ENCODE measurements at places on chromosomes 12 and 14.

- DNase-seq = no peak
These were observed 144.2 kb upstream of the FRMD6 start for GRCh38 chr14:51507511-51507905.

- no peak for DNase-seq
These were observed 63.7 kb upstream of the ZFP36L1 start for GRCh38 chr14:68856572-68856971.

GRCh38 chr14:56874375-56874774 is 64.1 kb upstream of the OTX2 start:
- no peak for DNase-seq

- no peak for DNase-seq
These were observed 473.8 kb downstream of the RAD51B start for GRCh38 chr14:68293404-68293803.

DNA sequence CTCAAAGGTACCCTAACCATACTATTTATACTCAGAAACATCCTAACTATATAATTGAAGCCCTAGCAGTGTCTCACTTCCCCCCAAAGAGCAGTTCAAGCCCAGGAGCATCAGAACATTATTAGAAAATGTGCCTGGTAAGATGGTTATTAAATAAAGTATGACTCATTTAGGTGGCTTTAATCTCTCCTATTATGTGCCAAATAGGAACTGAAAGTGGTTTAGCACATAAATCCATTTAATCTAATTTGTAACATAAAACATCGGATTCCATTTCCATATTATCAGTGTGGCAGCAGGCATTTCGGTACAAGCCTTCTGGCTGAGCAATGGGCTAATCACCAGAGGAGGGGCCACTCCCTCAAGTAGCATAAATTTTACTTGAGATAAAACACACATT is 395.2 kb upstream of the TMTC1 start:
- no peak for DNase-seq

GRCh38 chr14:73977896-73978295 is 27.8 kb downstream of the COQ6 start:
- DNase-seq = no peak

DNA sequence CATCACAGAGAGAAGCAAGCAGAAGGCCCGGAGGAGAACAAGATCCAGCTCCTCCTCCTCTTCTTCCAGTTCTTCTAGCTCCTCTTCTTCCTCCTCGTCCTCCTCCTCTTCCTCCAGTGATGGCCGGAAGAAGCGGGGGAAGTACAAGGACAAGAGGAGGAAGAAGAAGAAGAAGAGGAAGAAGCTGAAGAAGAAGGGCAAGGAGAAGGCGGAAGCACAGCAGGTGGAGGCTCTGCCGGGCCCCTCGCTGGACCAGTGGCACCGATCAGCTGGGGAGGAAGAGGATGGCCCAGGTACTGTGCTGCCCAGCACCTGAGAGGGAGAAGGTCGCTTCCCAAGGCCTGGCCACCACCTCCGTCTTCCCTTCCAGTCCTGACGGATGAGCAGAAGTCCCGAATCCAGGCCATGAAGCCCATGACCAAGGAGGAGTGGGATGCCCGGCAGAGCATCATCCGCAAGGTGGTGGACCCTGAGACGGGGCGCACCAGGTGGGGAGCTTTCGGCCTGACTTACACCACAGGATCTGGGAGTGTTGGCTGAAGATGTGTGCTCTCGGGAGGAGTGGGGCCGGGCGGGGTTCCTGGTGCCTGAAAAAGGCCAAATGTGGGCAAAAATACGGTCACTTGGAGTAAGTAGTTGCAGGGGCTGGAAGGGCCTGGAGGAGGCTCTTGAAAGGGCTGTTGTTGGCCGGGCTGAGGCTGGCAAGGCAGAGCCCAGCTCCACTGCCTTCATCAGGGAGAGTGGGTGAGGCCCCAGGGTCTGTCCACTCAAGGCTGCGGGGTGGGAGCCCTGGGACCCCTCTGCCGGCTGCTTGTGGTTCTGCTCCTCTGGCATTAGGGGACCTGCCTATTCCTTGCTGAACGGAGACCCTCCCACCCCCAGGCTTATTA is 1.4 kb downstream of the ARL6IP4 start:
- no peak for DNase-seq

DNA sequence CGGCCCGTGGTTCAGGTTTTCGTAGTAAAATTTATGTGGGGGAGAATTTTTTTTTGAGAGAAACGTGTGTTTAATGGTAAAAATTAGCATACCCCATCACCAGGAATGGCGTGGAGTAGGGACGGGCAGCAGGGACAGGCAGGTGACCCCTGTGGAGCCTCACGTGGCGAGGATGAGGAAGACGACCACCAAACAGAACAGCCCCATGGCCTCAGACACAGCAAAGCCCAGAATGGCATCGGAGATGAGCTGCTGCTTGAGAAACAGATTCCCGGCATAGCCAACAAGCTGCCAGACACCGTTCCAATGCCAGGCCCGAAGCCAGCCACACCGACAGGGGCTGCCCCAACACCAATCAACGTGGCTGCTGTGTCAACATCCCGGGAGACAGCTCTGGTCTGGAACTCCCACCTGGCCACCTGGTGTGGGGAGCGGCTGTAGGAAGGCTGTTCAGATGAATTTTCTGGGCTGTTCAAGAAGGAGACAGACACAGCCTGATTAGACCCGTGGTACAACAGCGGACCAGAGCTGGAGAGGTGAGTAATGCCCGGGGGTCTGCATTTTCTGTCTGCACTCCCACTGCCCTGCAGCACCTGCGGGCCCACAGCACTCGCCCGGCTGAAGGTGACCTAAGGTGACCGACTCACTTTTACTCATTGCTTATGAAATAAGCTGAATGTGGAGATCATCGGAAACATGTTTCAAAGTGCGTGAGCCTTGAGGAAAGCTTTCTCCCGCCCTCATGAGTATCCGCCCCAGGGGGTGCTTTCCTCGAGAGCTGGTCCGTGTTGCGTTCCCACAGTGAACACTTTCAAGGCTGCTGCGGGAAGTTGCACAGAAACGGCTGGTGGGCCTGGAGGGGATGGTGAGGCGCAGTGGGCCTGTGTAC is 10.6 kb downstream of the TMEM121 start:
- no peak for DNase-seq

DNA sequence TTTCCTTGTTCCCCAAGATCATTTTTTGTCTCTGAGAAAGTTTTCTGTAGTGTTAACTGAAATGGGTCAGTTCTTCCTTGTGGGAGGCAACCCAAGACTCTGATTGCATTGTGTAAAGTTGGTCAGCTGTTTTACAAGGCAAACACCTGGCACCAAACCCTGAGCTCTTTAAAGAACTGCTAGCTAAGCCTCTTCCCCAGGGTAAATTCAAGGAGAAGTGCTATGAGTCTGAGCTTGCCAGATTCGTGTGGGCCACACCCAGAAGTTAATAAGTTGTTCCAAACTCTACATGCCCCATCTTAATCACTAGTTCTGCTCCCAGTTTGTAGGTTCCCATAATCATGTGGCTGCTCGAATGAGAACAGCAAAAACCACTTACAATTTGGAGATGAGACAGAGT is 214.5 kb downstream of the BTG1 start:
- DNase-seq = no peak

DNA sequence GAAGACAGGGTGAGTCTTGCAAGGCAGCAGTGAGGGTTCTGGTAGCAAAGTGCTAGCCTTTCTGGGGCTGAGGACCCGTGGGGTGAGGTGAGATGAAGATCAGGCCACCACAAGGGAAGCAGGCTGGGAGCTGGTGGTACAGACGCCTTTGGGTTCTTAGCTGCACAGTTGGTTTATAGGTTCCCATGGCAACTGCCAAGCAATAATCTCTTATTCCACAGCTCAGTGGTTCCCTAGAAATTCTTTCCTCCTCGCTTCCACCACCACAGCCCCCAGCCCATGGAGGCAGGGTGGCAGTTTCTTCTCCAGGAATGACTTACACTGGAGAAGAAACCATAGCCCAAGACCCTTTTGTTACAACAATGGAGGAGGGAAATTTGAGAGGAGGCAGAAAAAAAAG is 82.1 kb downstream of the CMKLR1 start:
- peak; percentile 32 for DNase-seq

DNA sequence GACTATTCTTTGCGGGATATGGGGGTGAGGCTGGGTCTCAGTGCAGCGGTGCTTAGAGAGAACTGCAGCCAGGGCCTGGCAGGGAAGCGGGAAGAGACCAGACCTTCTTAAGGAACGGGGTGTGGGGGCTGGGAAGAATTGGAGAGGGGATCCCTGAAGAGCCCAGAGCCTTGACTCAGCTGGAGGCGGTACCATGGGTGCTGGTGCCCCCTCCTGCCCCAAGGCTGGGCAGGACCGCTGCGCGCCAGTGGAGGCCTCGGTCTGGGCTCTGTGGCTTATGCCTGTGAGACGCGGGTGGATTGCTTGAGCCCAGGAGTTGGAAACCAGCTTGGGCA is 1.3 kb upstream of the RNU7-1 start:
- peak; percentile 51 for DNase-seq

- DNase-seq = peak; percentile 51
These were observed 40.2 kb downstream of the SH2B3 start for GRCh38 chr12:111445726-111446581.

GRCh38 chr12:132003846-132004245 is 54.1 kb downstream of the EP400 start:
- DNase-seq = no peak

GRCh38 chr14:70890826-70891659 is 16.2 kb upstream of the PCNX1 start:
- no peak for DNase-seq

- no peak for DNase-seq
These were observed 577 bp downstream of the ATG101 start for GRCh38 chr12:52070185-52070925.

- DNase-seq = peak; percentile 39
These were observed 20.4 kb upstream of the LRTM2 start for GRCh38 chr12:1799882-1800400.

DNA sequence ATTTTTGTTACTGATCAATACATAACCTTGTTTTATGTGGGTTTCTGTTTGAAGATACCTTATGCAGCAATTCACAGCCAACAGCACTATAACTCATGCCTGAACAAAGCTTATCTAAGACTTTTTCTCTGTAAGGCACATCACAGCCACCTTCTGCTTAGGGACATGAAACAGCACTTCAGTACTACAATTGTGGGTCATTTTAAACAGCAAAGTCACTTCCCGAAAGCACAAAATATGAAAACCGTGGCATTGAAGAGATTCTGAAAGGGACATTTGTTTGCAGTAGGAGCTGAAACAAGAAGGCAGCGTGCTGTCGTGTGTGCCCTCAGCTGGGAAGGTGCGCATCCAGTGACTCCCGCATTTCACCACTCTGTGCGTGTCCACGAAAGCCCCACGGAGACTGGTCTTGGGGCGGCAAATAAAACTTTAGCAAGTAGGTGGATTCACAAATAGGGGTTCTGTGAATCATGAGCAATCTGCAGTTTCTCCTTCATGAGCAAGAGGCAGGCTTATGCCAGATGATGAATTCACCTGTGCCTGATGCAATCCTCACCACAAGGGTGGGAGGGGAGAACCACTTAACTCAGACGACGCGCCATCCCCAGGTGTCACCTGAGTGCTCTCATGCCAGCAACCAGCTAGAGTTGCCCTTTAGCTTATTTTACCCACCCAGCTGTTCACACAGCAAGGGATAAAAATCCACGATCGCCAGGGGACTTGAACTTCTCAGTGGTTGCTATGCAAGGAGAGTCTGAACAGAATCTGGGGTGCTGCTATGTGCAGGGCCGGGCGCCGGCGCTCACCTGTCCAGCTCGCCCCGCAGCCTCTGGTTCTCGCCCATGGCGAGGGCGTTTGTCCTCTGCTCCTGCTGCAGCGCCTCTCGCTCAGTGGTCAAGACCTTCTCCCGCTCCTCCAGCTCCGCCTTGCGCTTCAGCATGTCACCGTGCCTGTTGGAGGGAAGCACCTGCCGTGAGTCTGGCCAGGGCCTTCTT is 54.9 kb upstream of the GPR68 start:
- DNase-seq = no peak

- DNase-seq = no peak
These were observed 196.5 kb downstream of the NUAK1 start for GRCh38 chr12:105942281-105942680.

GRCh38 chr12:103827911-103828391 is 13.1 kb downstream of the NT5DC3 start:
- DNase-seq = no peak

GRCh38 chr12:11728154-11728755 is 78.8 kb downstream of the ETV6 start:
- DNase-seq = no peak

DNA sequence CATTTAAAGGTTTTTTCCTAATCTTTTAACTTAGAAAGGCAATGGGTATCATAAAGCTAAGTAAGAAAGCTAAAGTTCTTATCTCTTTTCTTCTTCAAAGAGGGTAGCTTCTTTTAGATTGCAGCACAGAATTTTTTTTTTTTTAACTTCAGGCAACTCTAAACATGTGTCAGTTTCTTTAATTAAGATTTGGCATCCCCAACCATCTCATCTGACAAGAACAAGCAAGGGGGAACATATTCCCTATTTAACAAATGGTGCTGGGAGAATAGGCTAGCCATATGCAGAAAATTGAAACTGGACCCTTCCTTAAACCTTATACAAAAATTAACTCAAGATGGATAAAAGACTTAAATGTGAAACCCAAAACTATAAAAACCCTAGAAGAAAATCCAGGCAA is 14.3 kb upstream of the IFNG start:
- DNase-seq = no peak

DNA sequence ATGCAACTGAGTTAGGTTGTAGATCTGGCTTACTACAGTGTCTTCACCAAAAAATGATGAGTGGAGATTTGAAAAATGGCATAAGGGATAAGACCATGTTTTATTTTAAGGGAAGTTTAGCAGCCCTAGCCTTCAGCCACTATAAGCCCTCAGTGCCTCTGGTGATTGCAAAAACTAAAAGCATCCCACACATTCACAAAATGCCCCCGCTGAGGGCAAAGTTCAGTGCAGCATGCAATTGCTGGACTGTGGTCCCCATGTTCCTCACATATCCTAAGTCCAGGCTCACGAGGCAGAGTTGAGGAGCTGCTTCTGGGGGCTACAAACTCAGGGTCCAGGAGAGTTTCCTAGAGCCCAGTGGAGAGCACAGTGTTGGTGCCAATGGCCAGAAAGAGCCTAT is 29.6 kb upstream of the NCOR2 start:
- no peak for DNase-seq

- no peak for DNase-seq
These were observed 19.9 kb downstream of the CALM1 start for GRCh38 chr14:90416720-90417119.

GRCh38 chr14:34596891-34597290 is 33.1 kb downstream of the SNX6 start:
- DNase-seq = no peak

GRCh38 chr12:88944397-88944796 is 364.1 kb upstream of the KITLG start:
- DNase-seq = no peak

All from right forelimb (tissue), 1 donor.